ENCODE measurements at places on chromosomes 5 and 9.
A peak's percentile ranks its signal among the peaks of the same experiment; 100 is the strongest.

GRCh38 chr9:98195671-98196070 is 3.2 kb upstream of the CORO2A start:
- DNase-seq, result no peak

GRCh38 chr5:35847961-35848360 is 8.7 kb upstream of the IL7R start:
- DNase-seq, result no peak

DNA sequence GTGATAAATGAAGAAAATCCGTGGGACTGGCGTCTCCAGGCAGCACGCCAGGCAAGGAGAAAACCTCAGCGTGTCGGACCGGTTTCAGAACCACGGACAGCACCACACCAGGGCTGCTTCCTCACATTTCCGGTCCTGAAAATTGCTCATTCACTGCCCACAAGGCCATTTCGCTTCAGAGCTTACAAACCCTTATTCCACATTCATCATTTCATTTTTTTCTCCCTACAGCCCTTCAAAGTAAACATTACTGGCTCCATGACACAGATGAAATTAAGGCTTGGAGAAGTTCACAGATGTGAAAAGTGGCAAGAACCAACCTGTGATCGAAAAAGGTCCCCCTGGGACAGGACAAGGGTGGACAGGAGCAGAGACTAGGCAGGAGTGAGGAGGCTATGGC is 1.5 kb upstream of the GPRIN1 start:
- DNase-seq, result no peak

- DNase-seq, result no peak
These were observed 332.8 kb upstream of the PTGER4 start for GRCh38 chr5:40346901-40347300.

GRCh38 chr9:78245401-78245800 is 9.5 kb downstream of the CEP78 start:
- DNase-seq, result no peak

DNA sequence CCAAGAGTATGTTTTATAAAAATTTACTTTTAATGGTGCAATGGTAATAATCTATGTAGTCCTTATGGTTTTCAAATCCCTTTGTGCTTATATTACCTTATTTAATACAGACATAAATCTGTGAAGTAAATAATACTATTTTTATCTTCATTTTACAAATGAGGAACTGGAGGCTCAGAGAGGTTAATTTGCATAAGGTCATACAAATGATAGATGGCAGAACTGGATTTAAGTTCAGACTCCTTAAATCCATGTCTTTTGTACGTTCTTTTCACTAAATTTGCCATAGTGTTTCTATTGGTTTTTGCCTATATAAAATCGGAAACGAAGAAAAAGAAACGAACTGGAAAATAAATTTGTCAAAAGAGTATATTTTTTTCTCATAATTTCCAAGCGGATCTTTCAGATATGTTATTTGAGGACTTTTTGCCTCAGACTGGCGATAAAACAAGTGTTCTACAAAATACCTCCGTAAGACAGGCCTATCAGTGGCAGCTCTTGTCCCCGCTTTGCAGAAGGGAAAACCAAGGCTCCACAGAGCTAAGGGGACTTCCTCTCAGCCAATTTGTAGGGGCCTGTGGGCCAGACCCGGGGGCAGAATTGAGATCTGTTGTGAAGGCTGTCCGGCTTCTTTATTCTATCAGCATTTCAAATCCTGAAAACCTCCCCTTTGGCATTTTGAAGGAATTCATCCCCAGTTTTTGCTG is 1.1 kb upstream of the TNFAIP8 start:
- DNase-seq, result no peak

DNA sequence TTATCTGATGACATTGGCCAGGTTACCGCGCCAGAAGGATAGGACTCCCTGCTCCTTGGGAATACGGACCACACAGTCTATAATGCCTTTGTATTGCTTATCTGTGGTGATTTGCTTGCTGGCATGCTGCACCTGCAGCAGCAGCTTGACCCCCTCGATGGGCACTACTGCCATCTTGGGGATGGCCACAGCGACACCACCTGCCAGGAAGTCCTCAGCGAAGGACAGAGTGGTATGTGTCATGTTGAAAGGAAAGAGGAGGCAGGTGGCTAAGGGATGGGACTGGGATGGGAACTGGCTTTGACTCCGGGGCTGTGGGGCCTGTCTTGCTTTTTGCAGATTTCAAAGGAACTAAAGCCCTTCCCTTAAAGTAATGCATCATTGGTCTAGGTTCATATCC is 50.3 kb upstream of the ACO1 start:
- no peak for DNase-seq

DNA sequence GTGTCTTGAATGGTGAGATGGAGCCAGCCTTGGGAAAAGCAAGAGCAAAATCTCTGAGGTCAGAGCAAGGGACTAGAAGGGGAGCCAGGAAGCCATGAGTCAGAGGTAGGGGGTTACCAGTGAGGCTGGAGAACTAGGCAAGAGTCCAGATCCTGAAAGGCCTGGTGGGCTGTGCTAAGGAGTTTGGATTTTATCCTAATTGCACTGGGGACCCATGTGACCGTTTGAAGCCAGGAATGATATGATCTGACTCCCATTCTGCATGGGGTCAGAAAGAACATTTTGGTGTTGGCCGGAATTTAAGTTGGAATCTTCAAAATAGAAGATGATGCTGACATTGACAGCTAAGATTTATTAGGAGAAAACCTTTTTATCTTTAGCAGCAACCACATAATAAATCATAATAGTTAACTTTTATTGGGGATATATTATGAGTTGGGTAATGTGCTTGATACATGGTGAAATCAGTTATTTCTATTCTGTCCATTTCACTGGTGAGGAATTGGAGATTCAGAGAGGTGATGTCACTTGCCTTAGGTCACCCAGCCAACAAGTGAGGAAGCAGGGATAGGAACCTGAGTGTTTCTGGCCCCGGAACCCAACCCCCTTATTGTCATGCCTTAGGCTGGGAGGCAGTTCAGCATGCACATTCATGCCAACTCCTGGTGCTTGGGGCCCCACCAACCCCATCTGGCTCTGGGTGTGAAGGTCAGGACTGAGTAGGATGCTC is 61.5 kb upstream of the RARS1 start:
- DNase-seq, result no peak

- no peak for DNase-seq
These were observed 82.8 kb downstream of the LMX1B start for GRCh38 chr9:126696401-126697145.

DNA sequence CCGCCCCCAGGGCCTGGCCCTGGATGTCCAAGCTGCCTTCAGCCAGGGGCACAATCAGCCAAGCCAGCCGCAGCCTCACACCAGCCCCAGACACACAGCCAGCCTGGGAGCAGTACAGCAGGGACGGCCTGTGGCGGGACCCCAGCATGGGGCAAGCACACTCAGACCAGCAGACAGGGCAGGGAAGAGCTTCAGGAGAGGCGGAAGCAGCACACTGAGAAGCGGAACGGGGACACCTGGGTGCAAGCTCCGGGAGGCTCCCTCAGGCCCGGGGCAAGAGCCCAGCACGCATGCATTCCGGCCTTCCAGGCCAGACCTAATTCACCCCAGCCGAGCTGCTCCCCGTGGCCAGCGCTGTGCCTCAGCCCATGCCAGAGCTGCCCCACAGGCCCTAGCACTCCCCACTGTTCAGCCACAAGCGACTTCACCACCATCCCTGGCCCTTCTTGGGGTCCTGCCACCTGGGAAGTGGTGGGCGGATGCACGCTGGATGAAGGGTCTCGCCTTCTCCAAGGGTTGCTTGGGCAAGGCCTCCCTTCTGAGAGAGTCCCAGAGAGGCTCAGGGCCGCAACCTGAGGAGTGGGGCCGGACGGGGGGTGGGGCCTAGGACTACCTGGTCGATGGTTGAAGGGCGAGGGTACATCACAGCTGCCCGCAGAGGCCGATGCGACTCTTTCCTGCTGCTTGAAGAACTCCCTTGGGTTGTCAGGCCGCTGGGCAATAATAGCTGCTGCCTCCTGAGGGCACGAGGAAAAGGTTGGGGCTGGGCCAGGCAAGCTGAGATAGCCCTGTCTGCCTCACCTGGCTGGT is 13.4 kb downstream of the DBN1 start:
- DNase-seq, result no peak

DNA sequence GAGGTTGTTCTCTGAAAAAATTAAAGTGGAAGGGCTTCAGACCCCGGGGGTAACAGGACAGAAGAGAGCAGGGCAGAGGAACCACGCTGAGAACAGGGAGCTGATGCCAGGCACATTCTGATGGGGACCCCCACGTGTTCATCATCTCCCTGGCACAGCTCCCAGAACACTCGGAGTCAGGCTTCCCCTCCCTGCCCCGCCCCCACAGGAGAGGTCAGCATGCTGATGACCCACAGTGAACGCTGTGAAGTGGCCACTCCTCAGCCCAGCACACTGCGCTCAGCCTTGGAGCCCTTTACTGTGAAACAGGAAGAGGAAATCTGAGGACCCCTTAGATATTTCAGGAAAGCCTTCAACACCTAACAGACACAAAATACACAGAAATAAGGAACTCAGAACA is 16.4 kb downstream of the RETREG1 start:
- DNase-seq, result no peak

DNA sequence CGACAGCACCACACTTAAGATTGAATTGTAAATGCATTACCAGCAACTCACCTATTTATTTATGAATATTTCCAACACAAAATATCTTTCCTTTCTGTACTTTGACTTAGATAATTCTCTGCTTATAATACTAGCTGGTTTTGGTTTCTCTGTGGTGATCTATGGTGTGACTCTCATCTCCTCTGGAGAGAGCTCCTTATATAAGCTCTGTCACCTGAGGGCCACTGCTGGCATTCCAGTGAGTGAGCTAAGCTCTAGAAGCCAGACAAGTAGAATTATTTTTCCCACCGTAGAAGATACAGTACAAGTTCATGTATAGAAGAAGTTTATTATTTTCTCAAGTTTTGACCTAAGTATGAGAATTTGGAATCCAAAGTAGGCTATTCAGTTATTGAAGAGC is 111.5 kb downstream of the CDC42SE2 start:
- DNase-seq, result no peak

DNA sequence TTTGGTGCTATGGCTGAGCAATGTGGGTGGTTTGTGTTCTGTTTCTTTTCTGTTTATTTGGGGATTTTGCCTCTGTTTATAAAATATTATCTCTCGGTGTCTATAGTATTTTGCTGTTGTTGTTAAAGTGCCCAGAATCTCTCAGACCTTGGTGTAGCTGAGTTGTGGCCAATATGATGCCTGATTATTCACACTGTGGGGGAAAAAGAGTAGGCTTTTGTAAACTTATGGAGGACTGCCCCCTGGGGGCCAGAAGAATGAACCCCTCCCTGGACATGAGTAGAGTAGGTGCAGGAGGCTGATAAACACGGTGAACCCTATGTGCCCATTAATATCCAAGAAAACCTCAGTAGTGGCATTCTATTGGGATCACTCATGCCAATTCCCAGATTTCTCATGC is 49.0 kb upstream of the DPYSL3 start:
- peak; percentile 63 for DNase-seq

- no peak for DNase-seq
These were observed 14.6 kb upstream of the DAP start for GRCh38 chr5:10775646-10776045.

- DNase-seq, result no peak
These were observed 146.1 kb downstream of the GAS1 start for GRCh38 chr9:86801246-86801645.

Data from NCI-H2029 (cell line).